ENCODE measurements at places on chromosomes 7 and 10.

DNA sequence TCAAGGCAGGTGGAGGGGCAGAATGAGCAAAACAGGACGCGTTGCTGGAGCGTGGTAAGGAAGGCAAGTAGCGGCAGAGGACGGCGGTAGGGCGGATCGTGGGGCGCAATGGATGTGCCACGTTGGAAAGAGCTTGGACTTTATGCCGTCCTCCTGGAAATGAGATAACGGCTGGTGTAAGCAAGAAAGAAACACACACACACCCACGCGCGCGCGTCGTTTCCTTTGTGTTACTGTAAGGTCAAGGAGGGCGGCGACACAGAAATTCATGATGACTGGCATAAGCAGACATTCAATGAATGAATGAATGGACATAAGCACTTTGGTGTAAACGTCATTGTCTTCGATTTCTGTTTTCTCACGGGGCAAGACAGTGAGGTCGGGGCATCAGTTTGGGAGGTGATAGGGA, 683 bp upstream of the ENTPD7 start:
- peak; percentile 9 for DNase-seq

- DNase-seq, result no peak
Observed at GRCh38 chr7:51135576-51135975, 181.0 kb downstream of the COBL start.

- no peak for DNase-seq
Observed at GRCh38 chr10:86655596-86655995, 1.2 kb downstream of the OPN4 start.

DNA sequence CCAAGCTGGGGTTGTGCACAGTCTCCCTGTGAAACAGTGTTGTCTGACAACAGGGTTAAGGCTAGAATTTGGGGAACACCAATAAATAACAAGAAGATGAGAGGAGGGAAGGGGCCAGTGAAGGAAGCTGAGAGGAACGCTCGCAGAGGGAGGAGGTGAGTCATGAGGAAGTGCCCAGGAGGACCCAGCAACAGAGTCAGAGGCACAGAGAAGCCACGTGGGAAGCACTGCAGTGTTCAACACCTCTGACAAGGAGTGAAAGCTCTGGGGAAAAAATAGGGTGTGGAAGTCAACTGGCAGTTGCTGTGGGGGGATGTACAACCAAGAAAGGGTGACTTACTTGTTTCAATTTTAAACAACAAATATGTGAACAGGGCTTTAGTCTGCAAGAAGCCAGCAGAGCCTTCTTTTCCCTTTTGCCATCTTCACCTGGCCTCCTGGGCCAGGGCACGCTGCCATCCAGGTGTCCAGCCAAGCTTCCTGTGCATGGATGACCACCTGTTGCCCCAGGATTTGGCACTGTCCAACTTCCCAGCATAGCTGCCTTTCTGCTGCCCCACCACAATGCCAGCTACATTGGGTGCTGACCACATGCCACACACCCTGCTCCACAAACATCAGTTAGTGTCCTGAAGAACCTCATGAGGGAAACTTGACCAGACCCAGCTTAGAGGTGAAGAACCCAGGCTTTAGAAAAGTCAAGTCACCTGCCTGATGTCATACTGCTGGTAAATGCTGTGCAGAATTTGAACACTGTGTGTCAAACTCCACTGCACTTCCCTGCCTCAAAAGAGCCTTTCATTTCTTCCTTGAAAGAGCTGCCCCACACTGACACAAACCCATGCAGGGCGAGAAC, 69.6 kb downstream of the ATXN7L1 start:
- DNase-seq, result peak; percentile 61

DNA sequence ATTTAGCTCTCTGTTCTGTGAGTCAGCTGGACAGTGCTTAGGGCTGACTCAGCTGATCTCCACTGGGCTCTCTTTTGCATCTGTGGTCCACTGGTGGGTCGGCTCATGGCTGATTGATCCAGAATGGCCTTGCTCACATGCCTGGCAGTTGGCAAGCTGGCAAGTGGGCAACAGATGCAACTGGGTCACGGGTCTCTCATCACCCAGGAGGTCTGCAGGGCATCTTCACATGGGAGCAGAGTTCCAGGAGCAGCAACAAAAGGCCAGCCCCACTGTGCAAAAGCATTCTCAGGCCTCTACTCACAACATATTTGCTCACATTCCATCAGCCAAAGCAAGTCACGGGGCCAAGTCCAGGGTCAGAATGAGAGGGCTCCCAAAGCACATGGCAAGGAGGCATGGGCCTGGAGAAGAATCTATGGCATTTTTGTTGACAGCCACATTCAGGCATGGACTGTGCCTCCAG, 98.8 kb downstream of the OAT start:
- no peak for DNase-seq

GRCh38 chr7:158143196-158144120, 444.2 kb downstream of the PTPRN2 start:
- no peak for DNase-seq

- peak; percentile 19 for DNase-seq
Observed at GRCh38 chr10:29600067-29600466, 34.7 kb downstream of the SVIL start.

- no peak for DNase-seq
Observed at GRCh38 chr10:86785968-86786367, 29.5 kb downstream of the BMPR1A start.
